GM03348 (cell line): ENCODE measurements at places on chromosomes 16 and 17.

DNA sequence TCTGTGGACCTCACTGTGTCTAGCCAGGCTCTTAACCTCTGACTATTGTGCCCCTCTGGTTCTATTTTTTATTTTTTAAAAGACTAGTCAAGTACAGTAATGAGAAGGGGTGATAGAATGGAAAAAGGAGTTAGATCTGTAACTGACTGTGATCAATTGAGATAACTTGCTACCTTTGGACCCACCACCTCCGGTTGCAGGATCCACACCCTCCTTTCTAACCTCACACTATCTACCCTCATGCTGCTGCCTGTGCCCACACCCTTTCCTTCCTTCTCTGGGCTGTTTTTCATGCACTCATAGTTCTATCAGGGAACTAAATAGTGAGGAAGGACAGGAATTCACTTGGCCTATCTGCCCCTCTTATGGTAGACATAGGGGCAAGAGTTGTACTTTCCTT is 172.3 kb downstream of the KATNIP start:
- DNase-seq, result no peak

DNA sequence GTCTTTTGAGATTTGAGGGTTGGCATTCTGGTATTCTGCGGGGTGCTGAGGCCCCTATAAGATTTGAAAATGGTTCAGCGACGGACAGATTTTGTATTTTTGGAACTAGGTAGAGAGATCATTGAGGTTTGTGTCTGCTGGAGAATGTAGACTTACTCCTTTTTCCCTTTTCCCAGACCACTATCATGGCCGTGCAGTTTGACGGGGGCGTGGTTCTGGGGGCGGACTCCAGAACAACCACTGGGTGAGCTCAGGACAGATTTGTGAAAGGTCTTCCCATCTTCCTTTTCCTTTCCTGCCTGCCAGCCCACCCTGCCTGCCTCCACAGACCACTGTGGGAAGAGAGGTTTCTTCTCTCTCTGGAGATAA is 572 bp downstream of the PSMB6 start:
- DNase-seq, result peak; percentile 74

DNA sequence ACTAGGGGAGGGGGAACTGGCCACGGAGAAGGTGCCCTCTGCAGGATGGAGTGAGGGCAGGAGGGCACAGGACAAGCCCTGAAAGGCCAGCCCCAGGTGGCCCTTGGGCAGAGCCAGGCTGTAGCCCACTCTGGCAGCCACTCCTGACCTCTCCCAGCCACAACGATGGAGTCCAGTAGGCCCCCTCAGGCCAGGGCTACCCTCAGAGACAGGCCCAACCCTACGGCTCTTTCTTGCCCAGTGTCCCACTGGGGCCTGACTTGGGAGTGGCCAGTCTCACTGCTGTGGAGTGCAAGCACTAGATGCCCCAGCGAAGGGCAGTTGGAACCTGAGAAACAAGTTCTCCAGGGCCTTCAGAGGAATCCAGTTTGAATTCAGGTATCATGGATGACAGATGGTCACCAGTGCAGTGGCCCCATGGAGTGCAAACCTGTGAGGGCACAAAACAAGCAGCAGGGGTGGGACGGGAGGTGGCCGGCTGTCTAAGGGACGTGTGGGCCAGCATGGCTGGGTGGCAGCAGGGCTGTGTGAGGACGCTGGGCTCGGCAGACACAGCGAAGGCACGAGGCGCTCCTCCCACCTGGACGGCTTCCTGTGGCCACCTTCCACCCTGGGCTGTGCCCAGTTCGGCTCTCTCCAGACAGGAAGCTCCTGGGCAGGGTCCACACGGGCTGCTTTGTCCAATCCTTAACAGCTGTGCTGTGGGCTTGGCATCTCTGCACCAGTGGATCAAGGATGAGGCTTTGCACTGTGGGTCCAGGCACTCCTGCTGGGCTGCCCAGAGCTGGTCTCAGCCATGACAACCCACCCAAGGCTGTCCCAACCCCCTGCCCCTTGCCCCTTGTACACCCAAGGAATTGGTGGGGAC is 72.1 kb downstream of the AMFR start:
- no peak for DNase-seq

- no peak for DNase-seq
Measured at GRCh38 chr17:29802246-29802645, 127.8 kb downstream of the SSH2 start.

- no peak for DNase-seq
Measured at GRCh38 chr17:8133399-8133798, 9.5 kb upstream of the HES7 start.

- DNase-seq, result no peak
Measured at GRCh38 chr17:78679495-78680395, 102.3 kb downstream of the CYTH1 start.

GRCh38 chr17:6393351-6393952 is 41.5 kb downstream of the AIPL1 start:
- no peak for DNase-seq

- no peak for DNase-seq
Measured at GRCh38 chr17:68302066-68302564, 10.8 kb downstream of the ARSG start.

DNA sequence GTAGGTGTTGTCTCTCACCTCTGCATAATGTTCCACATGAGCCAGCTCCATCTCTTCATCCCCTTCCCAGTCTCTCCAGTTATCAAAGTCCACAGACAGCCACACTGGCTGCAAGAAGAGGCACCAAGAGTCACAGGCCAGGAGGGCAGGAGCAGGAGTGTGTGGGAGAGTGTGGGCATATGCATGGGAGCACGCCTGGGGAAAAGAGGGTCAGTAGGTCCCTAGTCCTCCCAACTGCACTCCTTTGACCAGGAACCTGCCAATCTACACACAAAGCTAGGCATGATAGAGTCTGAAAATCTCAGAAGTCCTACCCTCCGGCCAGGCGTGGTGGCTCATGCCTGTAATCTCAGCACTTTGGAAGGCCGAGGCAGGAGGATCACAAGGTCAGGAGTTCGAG is 7.3 kb upstream of the AARSD1 start:
- no peak for DNase-seq

GRCh38 chr17:4442582-4442981 is 8.8 kb downstream of the SPNS3 start:
- no peak for DNase-seq

DNA sequence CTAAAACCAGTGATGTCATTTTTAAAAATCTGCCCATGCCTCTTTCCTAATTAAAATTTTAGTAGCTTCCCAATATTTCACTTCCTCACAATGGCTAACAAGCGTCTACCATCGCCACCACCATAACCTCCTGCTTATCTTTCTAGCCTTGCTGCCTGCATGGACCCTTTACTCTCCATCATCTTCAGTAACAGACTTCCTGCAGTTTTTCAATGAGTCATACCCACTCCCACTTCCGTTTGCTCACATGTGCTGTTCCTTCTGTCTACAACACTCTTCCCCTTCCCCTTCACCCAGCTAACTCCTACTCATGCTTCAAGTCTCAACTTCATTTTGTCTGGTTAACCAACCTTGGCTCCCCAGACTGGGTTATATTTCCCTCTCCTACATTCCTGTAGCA is 12.8 kb upstream of the SKAP1 start:
- no peak for DNase-seq

DNA sequence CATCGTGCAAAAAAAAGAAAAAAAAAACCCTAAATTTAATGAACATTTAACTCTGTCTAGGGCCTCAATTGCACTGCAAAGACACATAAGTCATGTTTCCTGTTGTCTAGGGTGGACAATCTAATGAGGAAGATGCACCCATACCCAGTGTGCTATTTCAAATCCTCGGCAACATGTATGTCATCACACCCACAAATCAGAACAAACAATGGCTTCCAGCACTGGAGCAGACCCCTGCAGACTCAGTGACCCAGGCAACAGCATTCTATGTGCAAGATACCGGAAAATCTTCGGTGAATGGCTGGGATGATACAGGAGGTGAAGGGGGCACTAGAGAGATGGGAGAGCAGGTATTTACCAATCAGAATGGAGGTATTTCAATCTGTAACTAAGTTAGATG is 221.7 kb upstream of the XYLT1 start:
- DNase-seq, result no peak

- DNase-seq, result no peak
Measured at GRCh38 chr17:62713086-62713881, 85.8 kb downstream of the MRC2 start.

GRCh38 chr16:51815523-51815922 is 664.5 kb upstream of the SALL1 start:
- no peak for DNase-seq

GRCh38 chr17:3532106-3532858 is 25.3 kb downstream of the TRPV3 start:
- no peak for DNase-seq

DNA sequence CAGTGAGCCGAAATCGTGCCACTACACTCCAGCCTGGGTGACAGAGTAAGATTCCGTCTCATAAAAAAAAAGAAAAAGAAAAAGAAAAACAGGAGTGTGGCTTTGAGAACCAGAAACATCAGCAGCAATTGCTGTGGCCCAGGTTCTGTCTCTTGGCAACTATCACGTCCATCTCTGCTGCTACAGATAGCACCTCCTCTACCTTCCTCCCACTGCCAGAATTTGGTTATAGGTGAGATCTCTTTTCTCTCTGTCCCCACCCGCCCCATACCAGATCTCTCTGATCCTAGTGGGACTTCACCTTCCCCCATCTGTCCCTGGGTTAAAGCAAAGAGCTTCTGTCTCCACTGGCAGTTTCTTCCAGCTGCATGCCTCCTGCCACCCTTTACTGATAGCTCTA is 3.1 kb downstream of the TLCD2 start:
- no peak for DNase-seq

GRCh38 chr16:12455287-12455798 is 348.3 kb downstream of the CPPED1 start:
- DNase-seq, result peak; percentile 86

GRCh38 chr17:67492251-67492740 is 115.2 kb downstream of the PITPNC1 start:
- DNase-seq, result no peak

DNA sequence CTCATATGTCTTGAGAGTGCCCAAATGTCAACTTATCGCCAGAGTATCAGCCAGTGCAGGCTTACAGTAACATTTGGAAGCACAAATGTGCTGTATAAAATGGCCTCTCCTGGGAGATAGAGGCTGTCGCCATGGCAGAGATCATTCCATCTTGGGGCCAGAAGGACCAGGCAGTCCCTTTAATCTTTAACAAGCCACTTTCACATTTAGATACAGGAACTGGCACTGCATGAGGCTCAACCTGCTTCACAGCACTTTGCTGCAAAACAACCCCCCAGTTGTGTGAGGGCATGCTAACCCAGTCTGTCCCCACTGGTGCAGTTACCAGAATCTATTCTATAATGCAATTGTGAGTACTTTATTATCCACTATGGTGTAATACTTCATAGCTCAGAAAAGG is 4.7 kb upstream of the RFFL start:
- DNase-seq, result no peak

- DNase-seq, result no peak
Measured at GRCh38 chr16:86403541-86404163, 106.7 kb upstream of the FOXF1 start.

GRCh38 chr16:29824589-29825144 is 4.4 kb downstream of the MVP start:
- peak; percentile 63 for DNase-seq

GRCh38 chr17:76598004-76598439 is 12.4 kb upstream of the ST6GALNAC2 start:
- DNase-seq, result no peak

DNA sequence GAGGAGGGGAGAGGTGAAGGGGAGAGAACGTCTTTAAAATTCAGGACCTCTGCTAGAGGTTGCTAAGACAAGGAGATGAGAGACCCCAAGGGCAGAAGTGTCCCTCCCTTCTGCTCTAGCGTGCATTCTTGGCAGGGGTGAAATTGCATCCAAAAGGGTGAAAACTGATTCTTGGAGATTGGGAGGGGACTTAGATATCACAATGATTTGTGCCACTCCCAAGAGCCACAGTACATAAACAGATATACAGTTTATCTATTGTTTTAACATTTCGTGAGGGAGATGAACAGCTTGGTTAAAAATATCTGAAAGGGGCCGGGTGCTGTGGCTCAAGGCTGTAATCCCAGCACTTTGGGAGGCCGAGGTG is 12.8 kb downstream of the CAVIN1 start:
- no peak for DNase-seq

- no peak for DNase-seq
Measured at GRCh38 chr16:57607676-57608461, 20.6 kb upstream of the ADGRG1 start.

DNA sequence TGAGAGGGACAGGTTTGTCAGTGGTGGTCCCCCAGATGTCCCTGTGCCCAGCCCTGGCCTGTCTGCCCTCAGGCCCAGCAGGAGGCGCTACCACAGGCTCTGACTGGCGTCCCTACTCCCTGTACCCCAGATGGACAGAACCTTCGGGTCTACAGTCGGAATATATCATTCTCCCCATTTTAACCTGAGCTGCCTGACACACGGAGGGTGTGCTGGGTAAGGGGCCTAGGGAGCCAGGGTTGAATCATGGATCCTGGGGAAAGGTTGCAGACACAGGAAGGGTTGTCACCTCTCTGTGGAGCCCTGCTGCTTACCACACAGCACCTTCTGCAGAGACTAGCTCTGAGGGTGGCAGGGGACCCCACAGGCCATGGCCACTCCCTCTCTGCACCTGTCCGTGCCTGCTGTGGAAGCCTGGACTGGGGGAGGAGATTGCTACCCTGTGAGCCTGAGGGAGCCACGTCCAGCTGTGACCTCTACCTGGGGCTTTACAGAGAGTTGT is 162.2 kb upstream of the ZNF267 start:
- peak; percentile 2 for DNase-seq

GRCh38 chr16:48393485-48394354 is 8.5 kb upstream of the SIAH1 start:
- DNase-seq, result peak; percentile 78

GRCh38 chr17:80008383-80008840 is 27.3 kb downstream of the TBC1D16 start:
- peak; percentile 95 for DNase-seq

DNA sequence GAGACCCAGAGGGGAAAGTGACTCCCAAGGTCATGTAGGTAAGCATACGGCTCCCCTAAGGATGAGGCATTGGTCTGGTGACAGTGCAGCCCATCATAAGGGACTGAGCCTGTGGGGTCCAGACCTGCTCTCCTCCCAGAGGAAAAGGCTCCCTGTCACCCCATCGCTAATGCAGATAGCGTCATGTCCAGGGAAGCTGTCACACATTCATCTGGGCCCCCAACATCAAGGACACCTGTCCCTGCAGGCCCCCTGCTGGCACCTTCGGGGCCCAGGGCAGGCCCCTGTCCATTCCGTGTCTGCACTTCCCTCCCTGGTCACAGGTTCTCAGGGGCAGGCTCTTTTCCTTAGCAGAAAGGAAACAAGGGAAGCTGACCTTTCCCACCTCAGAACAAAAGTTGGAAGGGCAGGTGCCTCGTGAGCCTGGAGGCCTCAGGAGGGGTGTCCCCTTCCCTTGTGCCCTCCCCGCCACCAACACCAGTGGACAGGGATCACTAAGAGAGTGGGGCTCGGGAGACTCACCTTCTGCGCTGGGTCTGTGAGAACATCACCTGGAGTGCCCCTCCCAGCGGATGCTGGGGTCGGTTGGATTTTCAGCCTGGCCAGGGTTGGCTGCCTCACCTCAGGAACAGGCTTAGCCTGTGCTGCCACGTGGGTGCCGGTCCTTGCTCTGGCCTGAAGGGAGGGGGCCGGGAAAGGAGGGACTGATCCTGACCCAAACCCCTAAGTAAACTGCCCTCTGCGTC is 17.3 kb upstream of the LASP1NB start:
- DNase-seq, result no peak

GRCh38 chr17:47204722-47205418 is 4.3 kb upstream of the MYL4 start:
- peak; percentile 41 for DNase-seq

- no peak for DNase-seq
Measured at GRCh38 chr17:78411241-78411857, 32.9 kb downstream of the PGS1 start.

GRCh38 chr16:73037331-73037745 is 10.6 kb downstream of the ZFHX3 start:
- no peak for DNase-seq
